ENCODE measurements at places on chromosomes 11 and 22.
A peak's percentile ranks its signal among the peaks of the same experiment; 100 is the strongest.

- DNase-seq = no peak
Measured at GRCh38 chr22:19119949-19120348, 2.3 kb downstream of the DGCR2 start.

DNA sequence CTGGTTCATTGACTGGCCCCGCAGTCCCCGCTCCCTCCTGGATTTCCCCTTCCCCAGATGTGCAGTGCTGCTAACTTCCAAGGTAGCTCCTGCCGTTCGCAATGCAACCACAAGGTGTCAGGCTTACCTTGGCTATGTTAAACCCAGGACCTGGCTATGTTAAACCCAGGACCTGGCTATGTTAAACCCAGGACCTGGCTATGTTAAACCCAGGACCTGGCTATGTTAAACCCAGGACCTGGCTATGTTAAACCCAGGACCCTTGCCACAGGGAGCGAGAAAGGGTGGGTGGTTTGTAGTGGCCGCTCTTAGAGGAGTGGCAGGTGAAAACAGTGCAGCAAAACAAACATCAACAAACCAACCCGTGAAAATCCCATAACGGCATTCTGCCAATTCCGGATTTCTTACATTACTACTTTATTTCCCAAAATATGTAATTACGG lies 2.9 kb upstream of the ADAMTS8 start:
- DNase-seq = peak; percentile 76

DNA sequence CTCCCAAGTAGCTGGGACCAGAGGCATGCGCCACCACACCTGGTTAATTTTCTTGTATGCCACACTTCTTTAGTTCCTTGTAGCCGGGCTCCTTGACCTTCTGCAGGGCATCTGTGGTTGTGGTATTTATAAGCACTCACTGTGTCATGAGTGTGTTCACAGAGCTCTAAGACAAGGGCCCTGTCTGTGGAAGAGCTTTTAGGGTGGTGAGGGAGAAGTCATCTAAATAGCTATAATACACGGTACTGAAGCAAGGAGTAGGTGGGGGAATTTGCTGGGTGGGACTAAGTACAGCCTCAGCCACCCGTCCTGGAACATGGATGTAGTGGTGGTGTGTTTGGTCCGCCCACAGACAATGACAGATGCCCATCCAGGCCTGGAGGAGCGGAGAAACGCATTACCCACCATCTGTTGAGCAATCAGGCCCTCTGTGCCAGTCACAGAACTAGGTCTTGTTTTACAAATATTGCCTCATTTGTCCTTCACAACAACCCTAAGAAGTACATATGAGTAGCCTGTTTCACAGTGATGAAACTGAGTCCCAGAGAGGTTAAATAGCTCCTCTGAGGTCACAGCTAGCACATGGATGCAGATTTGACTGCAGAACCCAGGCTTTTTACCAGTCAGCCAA lies 10.1 kb downstream of the ACO2 start:
- peak; percentile 8 for DNase-seq

DNA sequence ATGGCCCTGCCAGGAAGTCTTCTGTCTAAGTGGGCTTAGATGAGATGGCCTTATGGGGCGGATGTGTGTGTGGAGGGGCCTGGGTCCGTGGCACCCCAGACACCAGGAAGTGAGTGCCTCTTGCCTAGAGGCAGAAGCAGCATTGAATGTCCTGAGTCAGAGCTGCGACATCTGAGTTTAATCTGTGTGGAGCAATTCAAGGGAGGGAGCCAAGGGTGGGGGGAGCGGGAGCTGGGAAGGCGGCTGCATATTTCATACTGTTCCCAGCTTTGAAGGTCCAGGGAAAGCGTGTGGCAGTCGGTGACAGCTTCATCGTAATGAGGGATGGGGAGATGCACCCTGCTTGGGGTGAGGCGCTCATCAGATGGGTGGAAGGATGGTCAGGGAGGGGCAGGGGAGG lies 73.5 kb upstream of the THY1 start:
- no peak for DNase-seq

- DNase-seq = no peak
Measured at GRCh38 chr11:120192831-120193625, 17.8 kb upstream of the OAF start.

GRCh38 chr22:27874764-27875163 lies 44.3 kb downstream of the PITPNB start:
- DNase-seq = no peak

- DNase-seq = no peak
Measured at GRCh38 chr11:34423300-34423699, 15.4 kb upstream of the CAT start.

DNA sequence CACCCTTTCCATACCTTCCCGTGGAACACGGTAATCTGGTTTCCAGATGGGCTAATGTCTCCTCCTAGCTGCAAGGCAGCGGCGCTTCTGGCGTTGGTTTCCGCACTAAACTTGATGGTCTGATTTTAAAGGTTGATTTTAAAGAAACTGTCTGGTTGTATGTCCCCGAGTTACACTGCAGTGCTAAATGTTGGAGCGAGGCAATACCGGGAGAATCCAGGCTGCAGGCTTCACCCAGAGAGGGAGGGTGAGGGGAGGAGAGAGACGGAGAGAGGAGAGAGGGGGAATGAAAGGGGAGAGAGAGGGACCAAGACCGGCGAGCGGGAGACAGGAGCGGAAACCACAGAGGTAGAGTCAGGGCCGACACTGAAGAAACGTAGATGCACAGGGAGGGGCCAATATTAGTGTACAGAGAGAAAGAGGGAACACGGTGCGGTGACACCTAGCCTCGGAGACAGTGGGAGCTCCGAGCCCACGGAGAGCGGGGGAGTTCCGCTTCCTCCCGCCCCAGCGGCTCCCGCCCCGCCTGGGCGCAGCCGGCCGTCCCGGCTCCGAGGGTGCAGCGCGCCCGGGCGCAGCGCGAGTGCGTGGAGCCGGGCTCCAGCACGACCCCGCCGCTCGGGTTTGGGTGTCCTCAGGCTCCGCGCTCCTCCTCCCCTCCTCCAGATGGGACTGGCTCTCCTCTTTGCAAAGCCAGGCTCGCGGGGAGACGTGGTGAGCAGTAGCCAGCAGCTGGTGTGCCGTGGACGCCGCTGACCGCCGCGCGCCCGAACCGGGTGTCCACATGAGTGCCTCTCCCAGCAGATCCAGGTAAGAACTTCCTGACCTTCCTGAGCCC lies 71.9 kb upstream of the GRAMD1B start:
- peak; percentile 43 for DNase-seq

- no peak for DNase-seq
Measured at GRCh38 chr22:16803255-16803917, 21.8 kb downstream of the XKR3 start.

GRCh38 chr22:30175690-30176288 lies 70.8 kb downstream of the LIF start:
- DNase-seq = no peak

DNA sequence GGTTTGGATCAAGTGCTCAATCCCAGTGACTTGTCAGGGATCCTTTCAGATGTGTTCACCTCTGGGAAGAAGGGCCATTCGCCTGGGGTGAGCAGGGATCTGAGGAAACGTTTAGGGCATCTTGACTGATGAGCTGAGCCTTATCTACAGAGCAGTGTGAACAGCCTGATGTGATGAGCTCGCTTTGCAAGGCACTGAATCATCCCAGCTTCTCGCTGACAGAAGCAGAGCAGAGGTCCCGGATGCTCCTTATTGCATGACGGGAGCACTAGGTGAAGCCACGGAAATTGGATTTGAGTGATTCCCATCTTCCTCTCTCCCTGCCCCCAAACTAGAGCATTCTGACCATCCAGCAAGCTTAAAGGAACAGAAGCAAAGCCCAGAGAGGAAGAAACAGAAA lies 46.5 kb downstream of the SEZ6L start:
- no peak for DNase-seq

GRCh38 chr11:93084727-93085505 lies 112.9 kb downstream of the SLC36A4 start:
- no peak for DNase-seq

Measured in activated naive CD8-positive, alpha-beta T cell treated with anti-CD3 and anti-CD28 coated beads, Interleukin-2, amount 50 U/mL, for 24 hours (primary cell).